ENCODE measurements at places on chromosomes 4 and X. TPM values are rescaled to one million over a fixed set of nuclear protein-coding genes. Genes with fewer than 3 reads are reported as not detected.

GRCh38 chrX:21678048-21678612, 20.0 kb upstream of the KLHL34 start:
- DNase-seq: no peak

DNA sequence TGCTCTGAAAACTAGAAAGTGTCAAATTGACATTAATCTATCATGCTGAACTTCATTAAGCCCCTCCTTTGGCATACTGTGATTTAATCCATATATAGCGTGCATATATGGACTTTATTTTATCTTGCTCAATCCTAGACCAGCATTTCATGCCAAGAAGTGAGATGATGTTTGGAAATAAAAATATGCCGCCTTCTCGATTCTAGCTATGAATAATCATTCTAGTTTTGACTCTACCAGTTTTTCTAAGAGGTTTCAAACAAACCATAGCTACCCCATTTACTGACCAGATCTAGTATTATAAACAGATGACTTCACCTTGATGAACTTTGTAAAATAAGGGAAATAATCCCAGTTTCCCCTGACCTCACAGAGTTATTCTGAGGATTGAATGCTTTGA, 95.0 kb downstream of the ARX start:
- DNase-seq: no peak

IL3RA gene
- total RNA-seq: 10.1 TPM

- DNase-seq: peak; percentile 39
Observed at GRCh38 chrX:17788439-17788838, 51.1 kb downstream of the SCML1 start.

DNA sequence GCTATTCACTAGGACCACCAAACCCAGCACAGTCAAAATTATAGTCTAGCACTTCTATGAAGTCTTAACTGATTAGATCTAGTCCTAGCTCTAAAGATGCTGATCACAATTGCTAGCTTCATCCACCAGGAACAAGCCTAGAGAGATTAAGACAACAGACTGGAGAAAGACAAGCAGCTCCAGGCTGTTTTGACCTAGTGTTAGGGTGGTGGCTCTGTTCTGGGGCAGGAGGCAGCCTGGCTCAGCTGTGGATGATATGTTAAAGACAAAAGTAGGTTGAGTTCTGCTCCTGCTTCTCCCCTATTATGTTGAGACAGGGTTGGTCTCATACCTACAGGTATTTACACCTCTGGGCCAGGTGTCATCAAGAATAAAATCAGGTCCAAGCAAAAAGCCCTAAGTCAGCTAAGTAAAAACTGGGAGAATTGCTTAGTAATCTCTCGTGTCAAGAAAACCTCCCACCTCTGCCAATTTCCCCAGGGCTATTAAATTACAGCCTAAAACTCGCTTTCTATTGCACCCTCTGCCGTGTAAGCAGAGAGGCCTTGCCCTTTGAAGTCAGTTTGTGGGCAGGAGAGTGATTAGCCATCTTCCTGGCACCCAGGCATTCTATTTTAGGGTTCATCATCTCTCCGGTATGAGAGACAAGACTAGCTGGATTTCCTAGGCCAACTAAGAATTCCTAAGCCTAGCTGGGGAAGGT, 39.9 kb downstream of the RAB40AL start:
- DNase-seq: no peak

- DNase-seq: peak; percentile 83
Observed at GRCh38 chr4:80184053-80184824, 13.1 kb upstream of the PRDM8 start.

DNA sequence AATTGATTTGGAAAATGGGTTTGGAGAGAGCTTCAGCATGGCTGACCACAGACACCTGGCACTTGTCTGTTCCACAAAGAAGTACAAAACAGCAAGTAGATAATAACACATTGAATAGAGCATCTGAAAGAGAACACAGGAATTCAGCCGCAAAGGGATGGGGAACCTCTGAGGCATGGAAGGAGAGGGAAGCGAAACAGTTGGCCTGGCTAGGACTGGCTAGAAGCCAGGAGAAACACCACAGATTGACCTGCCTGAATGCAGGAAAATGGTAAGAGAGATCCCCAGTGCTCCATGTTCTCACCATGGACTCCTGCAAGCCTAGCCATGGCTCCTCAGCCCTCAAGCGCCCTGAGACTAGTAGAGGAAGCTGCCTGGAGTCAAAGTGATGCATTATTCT, 169.7 kb upstream of the SH3RF1 start:
- DNase-seq: no peak

SLC4A4 gene
- 54.9 TPM for total RNA-seq

GRCh38 chr4:8643441-8643840, 50.9 kb downstream of the CPZ start:
- DNase-seq: peak; percentile 22

- DNase-seq: no peak
Observed at GRCh38 chrX:154661899-154662298, 8.5 kb upstream of the CTAG2 start.

- peak; percentile 76 for DNase-seq
Observed at GRCh38 chr4:140764785-140765392, 8.7 kb upstream of the TBC1D9 start.

DNA sequence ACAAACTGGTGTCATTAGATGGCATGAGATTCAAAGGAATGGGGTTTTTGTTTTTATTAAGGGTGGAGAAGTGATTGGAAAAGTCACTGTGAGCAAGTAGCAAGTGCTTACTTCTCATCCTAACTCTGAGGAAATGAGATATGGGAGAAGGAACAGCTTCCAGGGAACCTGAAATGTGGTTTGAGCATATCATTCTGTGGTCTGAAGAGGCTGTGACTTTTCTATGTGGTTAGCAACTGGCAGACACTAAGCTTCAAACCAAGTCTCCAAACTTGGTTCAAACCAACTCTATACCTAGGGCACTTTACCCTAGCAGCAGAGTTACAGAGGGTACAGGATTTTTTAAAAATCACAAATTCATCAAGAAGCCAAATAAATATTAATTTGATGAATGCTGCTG, 58.2 kb downstream of the DCLK2 start:
- no peak for DNase-seq

GRCh38 chr4:13143222-13144070, 340.7 kb downstream of the RAB28 start:
- DNase-seq: no peak

PCSK1N gene
- 1.3 TPM for total RNA-seq

DNA sequence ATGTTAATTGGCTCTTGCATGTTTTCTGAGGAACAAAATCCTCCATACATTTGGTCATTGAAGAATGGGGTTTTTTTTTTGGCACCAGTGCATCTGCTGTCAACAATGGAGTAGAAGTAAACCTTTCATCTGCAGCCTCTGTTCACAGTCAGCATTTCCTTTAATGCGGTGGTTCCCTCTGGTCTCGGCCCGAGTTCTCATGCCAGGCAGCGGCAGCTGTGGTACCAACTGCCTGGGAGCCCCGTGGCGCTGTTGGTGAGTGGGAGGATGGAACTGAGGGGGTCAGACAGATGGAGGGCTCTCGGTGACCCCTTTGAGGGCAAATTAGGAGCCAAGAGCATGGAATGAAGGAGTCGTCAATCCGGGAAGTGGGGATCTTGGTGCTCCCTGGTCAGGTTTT, 114.7 kb downstream of the AFF1 start:
- no peak for DNase-seq

GRCh38 chrX:101206471-101206870, 13.1 kb upstream of the DRP2 start:
- no peak for DNase-seq

- no peak for DNase-seq
Observed at GRCh38 chrX:15158350-15158735, 111.5 kb downstream of the ASB9 start.

GRCh38 chr4:112604589-112604988, 32.1 kb downstream of the ZGRF1 start:
- DNase-seq: peak; percentile 76

DNA sequence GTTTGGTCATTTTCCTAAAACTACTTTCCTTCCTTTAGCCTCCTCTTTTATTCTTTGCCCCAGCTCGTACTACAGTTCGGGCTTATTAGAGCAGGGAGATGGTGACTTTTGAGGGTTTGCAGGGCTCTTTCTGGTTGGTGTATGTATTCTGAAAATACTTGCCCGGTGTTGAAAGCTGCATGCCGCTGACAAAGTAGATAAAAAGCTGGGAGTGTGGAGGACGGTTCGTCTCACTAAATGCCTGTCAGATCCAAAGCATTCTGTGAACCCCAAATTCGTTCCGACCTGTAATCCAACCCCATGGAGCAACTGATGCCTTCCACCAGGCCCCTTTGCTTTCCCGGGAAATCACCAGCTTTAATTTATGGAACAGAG, 19.2 kb downstream of the TRIM2 start:
- no peak for DNase-seq

DNA sequence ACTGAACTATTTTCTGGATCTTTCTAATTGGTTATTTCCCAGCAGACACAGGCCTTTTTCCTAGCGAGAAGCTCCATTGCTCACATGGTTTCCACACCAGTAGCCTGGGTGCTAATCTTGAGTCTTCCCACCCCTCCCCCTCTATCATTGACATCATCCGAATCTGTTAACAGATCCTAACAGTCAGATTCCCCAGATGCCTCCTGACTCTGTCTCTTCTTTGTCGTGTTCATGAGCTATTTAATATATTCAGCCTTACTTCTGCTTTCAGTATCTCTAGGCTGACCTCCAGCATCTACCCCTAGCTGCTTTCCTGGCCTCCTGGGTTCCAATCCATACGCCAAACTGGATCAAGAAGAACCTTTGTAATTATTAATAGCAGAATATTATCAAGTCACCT, 85.0 kb downstream of the CLNK start:
- DNase-seq: no peak

SPACA5 gene
- not detected for total RNA-seq

ADH7 gene
- total RNA-seq: not detected

- peak; percentile 73 for DNase-seq
Observed at GRCh38 chr4:1201851-1202525, 29.6 kb upstream of the SPON2 start.

HSFX1 gene
- not detected for total RNA-seq

DNA sequence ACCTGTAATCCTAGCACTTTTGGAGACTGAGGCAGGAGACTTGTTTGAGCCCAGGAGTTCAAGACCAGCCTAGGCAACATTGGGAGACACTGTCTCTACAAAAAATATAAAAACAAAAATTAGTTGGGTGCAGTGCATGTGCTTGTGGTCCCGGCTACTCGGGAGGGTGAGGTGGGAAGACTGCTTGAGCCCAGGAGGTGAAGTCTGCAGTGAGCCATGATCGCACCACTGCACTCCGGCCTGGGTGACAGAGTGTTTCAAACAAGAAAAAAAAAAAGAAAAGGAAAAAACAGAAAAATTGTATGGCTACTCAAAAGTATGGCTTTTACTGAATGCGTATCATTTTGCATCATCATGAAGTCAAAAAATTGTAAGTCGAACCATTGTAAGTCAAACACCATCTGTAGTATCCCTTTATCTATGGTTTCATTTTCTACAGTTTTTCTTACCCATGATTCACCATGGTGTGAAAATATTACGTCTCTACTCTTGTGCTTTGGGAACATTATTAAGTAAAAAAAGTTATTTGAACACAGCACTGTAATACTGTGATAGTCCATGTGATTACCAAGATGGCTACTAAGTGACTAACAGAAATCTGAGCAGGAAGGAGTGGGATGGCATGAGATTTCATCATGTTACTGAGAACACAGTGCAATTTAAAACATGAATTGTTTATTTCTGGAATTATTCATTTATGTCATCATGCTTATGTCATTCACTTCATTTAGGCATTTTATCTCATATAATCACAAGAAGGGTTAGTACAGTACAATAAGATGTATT, 26.5 kb upstream of the MANBA start:
- no peak for DNase-seq

- DNase-seq: no peak
Observed at GRCh38 chrX:136747003-136747986, 33.4 kb downstream of the ARHGEF6 start.

GRCh38 chr4:48380583-48381167, 39.3 kb downstream of the SLAIN2 start:
- DNase-seq: no peak

- DNase-seq: no peak
Observed at GRCh38 chr4:188444500-188444899, 305.3 kb downstream of the TRIML1 start.

DNA sequence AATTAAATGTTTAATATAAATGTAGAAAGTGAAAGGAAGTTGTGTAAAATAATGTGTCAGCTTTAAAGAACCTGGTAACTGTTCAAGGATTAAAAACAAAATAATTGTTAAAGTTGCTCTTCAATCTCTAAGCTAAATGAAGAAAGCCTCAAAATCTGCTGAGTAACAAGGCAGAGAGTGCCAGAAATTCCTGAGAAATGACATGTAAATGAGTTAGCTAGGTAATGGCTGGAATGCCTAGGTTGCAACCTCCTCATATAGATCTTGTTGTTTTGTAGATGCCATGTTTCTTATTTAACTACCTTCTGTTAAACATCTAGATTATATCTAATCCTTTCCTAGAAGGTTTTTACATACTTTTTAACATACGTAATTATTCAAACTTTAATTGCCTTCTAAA, 763.6 kb upstream of the AGA start:
- no peak for DNase-seq

DNA sequence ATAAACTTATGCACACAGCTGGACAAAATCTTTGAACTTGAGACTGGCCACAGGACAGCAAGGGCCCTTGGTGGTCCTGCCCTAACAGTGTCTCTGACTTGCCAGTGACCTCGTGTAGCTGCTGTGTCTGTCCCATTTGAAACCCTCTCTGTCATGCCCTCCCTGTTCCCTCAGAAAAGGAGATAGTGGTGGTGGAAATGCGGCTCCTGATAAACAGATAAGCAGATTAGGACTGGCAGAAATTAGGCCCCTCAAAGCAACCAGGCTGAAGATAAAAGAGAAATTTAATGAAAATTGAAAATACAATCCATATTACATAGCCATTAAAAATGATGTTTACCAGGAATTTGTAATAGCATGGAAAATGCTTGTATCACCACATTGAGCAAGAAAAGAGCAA, 136.6 kb upstream of the ATP6AP2 start:
- no peak for DNase-seq

- DNase-seq: no peak
Observed at GRCh38 chr4:146381263-146381872, 140.4 kb downstream of the SLC10A7 start.

CLCN4 gene
- total RNA-seq: 7.6 TPM

- peak; percentile 90 for DNase-seq
Observed at GRCh38 chrX:70525733-70526132, 81.1 kb downstream of the DLG3 start.

GRCh38 chr4:123616951-123617461, 220.4 kb downstream of the SPRY1 start:
- peak; percentile 93 for DNase-seq

ZAR1 gene
- not detected for total RNA-seq

DNA sequence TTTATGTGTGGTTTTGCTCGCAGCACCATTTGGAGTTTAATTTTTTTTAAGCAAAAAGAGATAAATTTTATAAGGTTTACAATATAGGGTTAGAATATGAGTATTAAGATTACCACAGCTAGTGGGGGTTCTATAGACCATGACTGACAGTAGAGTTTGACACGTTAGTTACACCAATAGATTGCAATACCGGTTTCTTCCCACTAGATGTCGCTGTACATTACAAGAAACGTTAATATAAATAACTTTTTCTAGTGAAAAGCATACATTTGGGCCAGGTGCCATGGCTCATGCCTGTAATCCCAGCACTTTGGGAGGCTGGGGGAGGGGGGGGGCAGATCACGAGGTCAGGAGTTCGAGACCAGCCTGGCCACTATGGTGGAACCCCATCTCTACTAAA, 433.6 kb downstream of the MAGEB5 start:
- DNase-seq: no peak

UGT2A1 gene
- total RNA-seq: not detected

UGT8 gene
- total RNA-seq: 42.6 TPM

- DNase-seq: no peak
Observed at GRCh38 chrX:118225711-118226428, 109.3 kb upstream of the KLHL13 start.
